ENCODE measurements at places on chromosomes 7 and 10. TPM values are rescaled to one million over a fixed set of nuclear protein-coding genes. Genes with fewer than 3 reads are reported as not detected.

The FRMD4A gene
- 18.4 TPM for total RNA-seq

The FAM25G gene
- total RNA-seq: not detected

DNA sequence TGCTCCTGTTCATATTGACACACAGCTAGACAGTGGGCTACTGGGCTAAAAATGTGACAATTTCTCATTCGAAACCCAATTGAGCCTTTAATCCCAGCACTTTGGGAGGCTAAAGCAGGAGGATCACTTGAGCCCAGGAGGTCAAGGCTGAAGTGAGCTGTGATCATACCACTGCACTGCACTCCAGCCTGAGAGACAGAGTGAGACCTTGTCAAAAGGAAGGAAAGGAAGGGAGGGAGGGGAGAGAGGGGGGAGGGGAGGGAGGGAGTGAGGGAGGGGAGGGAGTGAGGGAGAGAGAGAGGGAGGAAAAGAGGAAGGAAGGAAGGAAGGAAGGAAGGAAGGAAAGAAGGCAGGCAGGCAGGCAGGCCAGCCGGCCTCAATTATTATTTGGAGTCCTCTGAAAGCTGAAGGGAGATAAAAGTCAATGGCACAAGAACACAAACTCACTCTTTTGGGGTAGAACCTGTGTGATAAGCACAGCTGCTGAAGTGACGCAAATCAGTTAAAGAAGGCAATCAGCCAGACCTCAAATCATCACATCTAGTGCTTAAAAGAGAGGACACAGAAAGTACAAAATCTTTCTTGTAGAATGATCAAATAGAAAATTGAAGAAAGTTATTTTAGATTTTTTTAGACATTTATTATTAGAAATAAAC is 98.1 kb downstream of the CCDC71L start:
- no peak for DNase-seq

DNA sequence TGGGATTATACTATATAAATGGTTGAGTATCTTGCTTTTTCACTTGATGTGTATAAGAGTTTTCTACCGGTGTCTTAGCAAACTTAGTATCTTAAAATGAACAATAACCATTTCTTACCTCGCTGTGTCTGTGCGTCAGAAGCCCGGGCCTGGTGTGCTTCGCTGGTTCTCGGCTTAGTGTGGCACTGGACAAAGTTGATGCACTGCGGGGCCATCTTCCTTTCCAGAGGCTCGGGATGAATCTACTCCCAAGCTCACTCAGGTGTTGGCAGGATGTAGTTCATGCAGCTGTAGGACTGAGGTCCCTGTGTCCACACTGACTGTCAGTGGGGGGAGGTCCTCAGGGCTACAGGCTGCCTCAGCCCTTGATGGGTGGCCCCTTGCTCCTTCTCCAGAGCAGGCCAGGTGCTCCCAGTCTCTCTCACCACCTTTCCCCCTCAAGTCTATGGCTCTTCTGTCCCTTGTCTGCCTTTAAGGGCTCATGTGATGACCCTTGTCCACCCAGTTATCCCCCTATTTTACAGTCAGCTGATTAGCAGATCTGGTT is 227.8 kb downstream of the GLRX3 start:
- no peak for DNase-seq

DNA sequence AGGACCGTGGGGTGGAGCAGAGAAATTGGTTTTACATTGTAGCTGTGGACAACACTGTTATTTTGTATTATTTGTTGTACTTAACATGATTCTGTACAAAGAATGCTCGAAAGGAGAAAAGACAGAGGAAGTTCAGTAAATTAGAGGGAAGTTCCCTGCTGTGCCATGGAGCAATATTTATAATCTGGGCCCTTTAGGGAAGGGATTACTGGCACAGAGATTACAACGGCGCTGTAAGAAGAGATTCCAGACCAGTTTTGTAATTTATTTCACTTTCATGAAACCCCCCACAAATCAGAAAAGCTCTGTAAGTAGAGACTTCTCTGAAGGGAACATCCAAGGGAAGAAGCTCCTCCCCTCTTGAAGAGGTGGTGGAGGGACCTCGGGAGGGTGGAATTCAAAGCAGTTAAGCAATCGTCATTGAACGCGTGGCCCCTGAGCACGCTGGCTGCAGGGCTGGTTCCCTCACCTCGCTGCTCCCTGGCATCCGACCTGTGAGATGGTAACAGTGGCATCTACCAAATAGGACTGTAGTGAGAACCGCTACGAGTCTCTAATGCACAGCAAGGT is 113.5 kb downstream of the KLF6 start:
- no peak for DNase-seq
